ENCODE measurements at places on chromosomes 5 and 9. TPM values are rescaled to one million over a fixed set of nuclear protein-coding genes. Genes with fewer than 3 reads are reported as not detected.

The LCN2 gene
- total RNA-seq = not detected

The ANKRD31 gene
- 0.13 TPM for total RNA-seq

The FBXW2 gene
- total RNA-seq = 86.8 TPM

The LCN15 gene
- total RNA-seq = not detected

The COL15A1 gene
- 0.81 TPM for total RNA-seq

The SHC3 gene
- total RNA-seq = 0.21 TPM

The GDNF gene
- total RNA-seq = 0.34 TPM

The LHX3 gene
- total RNA-seq = not detected

The DMGDH gene
- total RNA-seq = 2.4 TPM

The F12 gene
- total RNA-seq = 1.0 TPM

The PRR16 gene
- 18.3 TPM for total RNA-seq

The S1PR3 gene
- total RNA-seq = 2.1 TPM

The TSTD2 gene
- 28.4 TPM for total RNA-seq

The RNF180 gene
- 5.3 TPM for total RNA-seq

The PGGT1B gene
- 38.1 TPM for total RNA-seq

The LRRC70 gene
- total RNA-seq = 1.6 TPM

The MCTP1 gene
- 0.50 TPM for total RNA-seq

The MRPL41 gene
- 51.9 TPM for total RNA-seq

The ATOX1 gene
- total RNA-seq = 104 TPM

The HEMGN gene
- not detected for total RNA-seq

The SPATA31A3 gene
- not detected for total RNA-seq

The CCDC183 gene
- 0.89 TPM for total RNA-seq

The AMBP gene
- total RNA-seq = not detected

The RNF183 gene
- total RNA-seq = not detected

The WNT8A gene
- total RNA-seq = not detected

The NR2F1 gene
- total RNA-seq = 189 TPM

The SLC6A19 gene
- total RNA-seq = not detected

The CLIC3 gene
- not detected for total RNA-seq

The ADGRD2 gene
- total RNA-seq = not detected

The DOK3 gene
- total RNA-seq = 7.2 TPM

The ACOT12 gene
- not detected for total RNA-seq

The IL4 gene
- not detected for total RNA-seq

The ELOVL7 gene
- 0.47 TPM for total RNA-seq
